ENCODE measurements at places on chromosomes 12 and 14.

DNA sequence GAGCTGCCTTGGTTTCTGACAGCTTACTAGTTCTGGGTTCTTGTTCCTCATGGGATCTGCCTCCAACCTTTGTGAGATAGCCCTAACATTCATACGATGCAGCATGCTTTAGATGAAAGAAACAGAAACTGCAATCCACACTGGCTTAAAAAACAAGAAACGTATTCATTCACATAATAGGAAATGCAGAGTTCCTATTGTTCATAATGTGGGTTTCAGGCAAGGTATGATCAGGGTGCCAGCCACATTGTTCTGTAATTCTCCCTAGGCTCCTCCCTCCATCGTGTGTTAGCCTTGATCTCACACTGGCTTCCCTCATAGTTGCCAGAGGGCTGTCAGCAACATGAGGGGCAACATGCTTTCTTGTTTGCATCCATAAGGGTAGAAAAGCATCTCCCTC is 2.7 kb upstream of the CCDC63 start:
- no peak for DNase-seq

GRCh38 chr14:104770851-104771272 is 17.9 kb downstream of the SIVA1 start:
- DNase-seq: no peak

- DNase-seq: peak; percentile 44
Measured at GRCh38 chr14:74064883-74065282, 19.4 kb downstream of the ALDH6A1 start.

- DNase-seq: no peak
Measured at GRCh38 chr12:34021071-34021470, 1.2 kb upstream of the ALG10 start.
